ENCODE measurements at places on chromosomes 3 and 15. TPM values are rescaled to one million over a fixed set of nuclear protein-coding genes. Genes with fewer than 3 reads are reported as not detected.

ACTR8 gene
- total RNA-seq: 27.2 TPM

GRCh38 chr3:13584901-13585300, 36.0 kb downstream of the FBLN2 start:
- H3K4me1 ChIP-seq: peaks cover 26% of the 10 kb centered on the region
- H3K36me3 ChIP-seq: no peaks in the 10 kb centered on the region
- H3K4me3 ChIP-seq: no peak overlapping the region
- DNase-seq: no peak

DNA sequence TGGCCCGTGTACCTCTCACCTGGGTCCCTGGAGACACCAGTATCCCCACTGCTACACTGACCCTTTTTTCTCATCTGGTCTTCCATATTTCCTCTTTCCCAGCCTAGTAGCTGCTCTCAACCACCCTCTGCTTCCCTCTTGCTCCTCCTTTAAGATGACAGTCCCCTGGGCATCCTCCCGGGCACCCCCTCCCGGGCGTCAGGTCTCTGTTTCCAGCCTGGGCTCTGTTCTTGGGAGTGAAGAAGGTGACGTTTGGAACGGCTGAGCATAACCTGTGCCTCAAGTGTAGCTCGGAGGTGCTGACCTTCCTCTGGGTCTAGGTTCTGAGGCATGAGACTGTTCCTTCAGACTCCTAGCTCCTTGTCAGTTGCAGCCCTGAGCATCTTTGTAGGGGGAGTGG, 101.2 kb downstream of the VGLL4 start:
- DNase-seq: no peak
- no peak overlapping the region for H3K4me3 ChIP-seq
- H3K27me3 ChIP-seq: no peaks in the 10 kb centered on the region

NDN gene
- total RNA-seq: 168 TPM

PAQR5 gene
- total RNA-seq: 2.1 TPM

DNA sequence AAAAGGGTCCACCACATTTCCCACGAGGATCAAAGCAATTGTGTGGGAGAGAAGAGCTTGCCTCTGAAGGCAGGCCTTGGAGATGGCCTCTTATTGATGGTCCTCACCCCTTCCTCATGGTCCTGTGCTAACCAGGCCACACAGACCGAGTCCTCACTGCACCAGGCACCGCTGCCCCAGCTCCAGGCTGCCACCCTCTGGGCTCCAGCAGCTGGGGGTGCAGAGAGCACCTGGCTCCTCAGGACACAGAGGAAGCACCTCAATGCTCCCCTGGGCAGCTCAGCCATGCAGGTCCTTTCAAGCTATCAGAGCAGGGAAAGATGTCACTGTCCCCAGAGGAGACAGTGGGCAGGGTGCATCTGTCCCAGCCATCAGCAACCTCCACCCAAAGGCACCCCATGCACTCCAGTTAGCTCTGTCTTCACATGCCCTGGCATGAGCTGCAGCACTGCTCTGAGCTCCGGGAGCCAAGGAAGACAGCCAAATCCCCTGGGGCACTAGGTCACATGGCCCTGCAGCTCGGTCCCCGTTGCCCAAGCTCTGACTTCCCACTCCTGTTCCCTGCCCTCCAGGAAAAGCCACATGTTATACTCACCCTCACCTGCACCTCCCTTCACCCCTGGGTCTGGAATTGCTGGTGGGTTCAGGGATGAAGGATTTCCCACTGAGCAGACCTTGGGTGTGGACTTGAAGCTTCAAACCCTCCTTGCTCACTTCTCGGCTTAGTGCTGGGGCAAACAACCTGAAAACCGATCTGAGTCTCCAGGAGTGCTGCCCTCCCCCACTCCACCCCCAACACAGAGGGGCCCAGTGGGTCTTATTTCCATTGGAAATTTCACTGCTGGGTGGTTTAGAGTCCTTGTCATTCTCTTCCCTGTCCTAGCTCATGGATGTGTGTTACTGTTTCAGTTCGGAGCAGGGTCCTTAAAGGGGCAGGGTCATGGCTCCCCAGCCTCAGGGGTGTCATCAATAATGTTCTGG, 32.6 kb downstream of the ALS2CL start:
- peaks cover 17% of the 10 kb centered on the region for H3K4me1 ChIP-seq
- DNase-seq: no peak

CP gene
- 22.3 TPM for total RNA-seq

IQCF5 gene
- not detected for total RNA-seq

GOLGA8G gene
- not detected for total RNA-seq

DNA sequence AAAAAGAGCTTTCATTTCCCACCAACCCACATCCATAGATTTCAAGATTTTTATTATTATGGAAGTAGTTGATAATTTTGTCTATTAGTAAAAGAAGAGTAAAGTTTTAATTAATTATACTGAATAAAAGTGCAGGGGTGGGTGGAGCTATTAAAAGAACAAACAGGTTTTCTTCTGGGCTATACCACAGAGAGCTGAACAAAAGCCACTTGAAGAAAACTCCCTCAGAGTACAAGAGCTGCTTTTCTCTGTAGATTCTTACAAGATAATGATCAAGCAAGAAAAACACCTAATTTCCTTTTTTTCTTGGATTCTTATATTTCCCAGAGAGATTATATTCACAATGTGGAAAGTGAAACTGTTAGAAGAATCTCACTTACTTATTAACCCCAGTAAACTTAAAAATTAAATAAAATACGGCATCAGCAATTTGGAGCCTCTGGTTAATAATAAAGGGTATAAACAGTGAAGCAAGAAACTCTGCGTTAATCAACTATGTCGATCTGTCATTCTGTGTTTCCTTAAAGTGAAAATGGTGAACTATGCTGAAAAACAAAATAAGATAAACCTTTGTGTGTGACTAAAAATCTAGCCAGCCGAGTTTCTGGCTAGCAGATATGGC, 84.9 kb downstream of the THBS1 start:
- no peak overlapping the region for H3K4me3 ChIP-seq
- peaks cover 7% of the 10 kb centered on the region for H3K4me1 ChIP-seq
- no peak overlapping the region for H3K27ac ChIP-seq
- DNase-seq: no peak
- H3K27me3 ChIP-seq: no peaks in the 10 kb centered on the region

BMF gene
- total RNA-seq: 33.9 TPM

P3H2 gene
- 29.7 TPM for total RNA-seq

DNA sequence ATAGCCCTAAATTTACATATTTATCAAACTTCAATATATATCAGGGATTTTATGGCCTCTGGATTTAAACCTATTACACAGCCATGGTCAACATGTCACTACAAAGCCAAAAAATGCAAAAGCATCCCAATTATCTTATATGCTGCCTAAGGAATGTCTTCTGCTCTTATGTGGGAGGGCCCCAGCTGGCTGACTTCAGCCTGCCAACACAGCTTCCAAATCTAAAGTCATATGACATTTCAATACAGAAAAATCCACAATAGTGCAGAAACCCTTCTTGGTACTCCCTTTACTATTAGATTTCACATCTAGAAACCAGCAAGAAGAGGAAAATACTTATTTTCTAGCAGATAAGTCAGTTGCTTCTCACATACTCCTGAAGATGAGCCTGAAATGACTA, 6.4 kb downstream of the PFN2 start:
- H3K27me3 ChIP-seq: no peaks in the 10 kb centered on the region
- H3K4me3 ChIP-seq: no peak overlapping the region
- no peak for DNase-seq

GRCh38 chr3:22322861-22323260, 571.9 kb upstream of the ZNF385D start:
- H3K4me1 ChIP-seq: no peaks in the 10 kb centered on the region
- no peaks in the 10 kb centered on the region for H3K36me3 ChIP-seq
- no peak overlapping the region for H3K27ac ChIP-seq

GRCh38 chr3:46565077-46565476, 1.0 kb downstream of the LRRC2 start:
- DNase-seq: no peak
- H3K4me3 ChIP-seq: no peak overlapping the region
- no peaks in the 10 kb centered on the region for H3K36me3 ChIP-seq
- H3K27ac ChIP-seq: no peak overlapping the region
- peaks cover 6% of the 10 kb centered on the region for H3K4me1 ChIP-seq

SEMA6D gene
- total RNA-seq: 28.1 TPM

DNA sequence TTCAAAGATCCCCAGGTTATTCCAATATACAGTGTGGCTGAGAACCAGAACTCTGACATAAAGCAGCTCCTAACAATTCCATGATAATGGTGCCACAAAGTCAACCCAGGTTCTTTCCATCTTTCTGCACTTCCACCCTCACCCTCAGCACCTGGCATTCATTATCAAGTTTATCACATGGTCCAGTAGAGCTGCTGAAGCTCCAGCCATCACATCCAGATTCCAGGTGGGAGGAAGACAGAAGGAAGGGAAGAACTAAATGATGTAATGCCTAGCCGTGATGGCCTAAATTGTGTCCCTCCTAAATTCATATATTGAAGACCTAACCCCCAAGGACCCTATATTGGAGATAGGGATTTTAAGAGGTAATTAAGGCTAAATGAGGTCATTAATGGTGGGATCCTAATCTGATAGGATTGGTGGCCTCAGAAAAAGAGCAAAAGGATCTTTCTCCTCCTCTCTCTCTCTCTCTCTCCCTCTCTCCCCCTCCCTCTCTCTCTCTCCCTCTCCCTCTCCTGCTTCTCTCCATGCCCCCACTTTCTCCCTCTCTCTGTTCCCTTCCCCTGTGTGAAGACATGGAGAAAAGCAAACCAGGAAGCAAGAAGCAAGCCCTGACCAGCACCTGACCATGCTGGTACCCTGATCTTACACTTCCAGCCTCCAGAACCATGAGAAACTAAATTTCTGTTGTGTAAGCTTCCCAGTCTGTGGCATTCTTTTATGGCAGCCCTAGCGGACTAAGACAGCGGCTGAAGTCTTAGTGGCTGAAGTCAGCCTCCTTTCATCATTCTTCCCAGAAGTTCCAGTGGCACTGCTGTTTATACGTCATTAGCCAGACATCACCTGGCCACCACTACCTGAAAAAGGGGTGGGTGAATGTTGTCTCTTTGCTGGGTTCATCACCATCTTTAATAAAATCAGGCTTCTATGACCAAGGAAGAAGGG, 369.7 kb upstream of the PROK2 start:
- DNase-seq: peak; percentile 60
- peak overlapping the region; percentile 88 for H3K27ac ChIP-seq
- H3K4me3 ChIP-seq: no peak overlapping the region
- H3K4me1 ChIP-seq: peaks cover 39% of the 10 kb centered on the region
- no peaks in the 10 kb centered on the region for H3K36me3 ChIP-seq

- H3K36me3 ChIP-seq: no peaks in the 10 kb centered on the region
- H3K4me1 ChIP-seq: peaks cover 18% of the 10 kb centered on the region
- H3K4me3 ChIP-seq: no peak overlapping the region
- DNase-seq: no peak
- peak overlapping the region; percentile 71 for H3K27ac ChIP-seq
Observed at GRCh38 chr3:72238010-72238691, 453.2 kb upstream of the PROK2 start.

- H3K36me3 ChIP-seq: no peaks in the 10 kb centered on the region
- H3K27me3 ChIP-seq: no peaks in the 10 kb centered on the region
- no peaks in the 10 kb centered on the region for H3K4me1 ChIP-seq
- DNase-seq: no peak
Observed at GRCh38 chr3:152937234-152937633, 102.3 kb downstream of the P2RY1 start.

LRRC15 gene
- not detected for total RNA-seq

- H3K27me3 ChIP-seq: no peaks in the 10 kb centered on the region
- no peaks in the 10 kb centered on the region for H3K36me3 ChIP-seq
- H3K4me3 ChIP-seq: no peak overlapping the region
- no peaks in the 10 kb centered on the region for H3K4me1 ChIP-seq
- no peak for DNase-seq
Observed at GRCh38 chr3:125406070-125406469, 30.9 kb upstream of the ZNF148 start.

- H3K27me3 ChIP-seq: no peaks in the 10 kb centered on the region
- H3K4me1 ChIP-seq: no peaks in the 10 kb centered on the region
- H3K36me3 ChIP-seq: no peaks in the 10 kb centered on the region
- DNase-seq: no peak
Observed at GRCh38 chr3:8348076-8348475, 153.5 kb upstream of the LMCD1 start.

DNA sequence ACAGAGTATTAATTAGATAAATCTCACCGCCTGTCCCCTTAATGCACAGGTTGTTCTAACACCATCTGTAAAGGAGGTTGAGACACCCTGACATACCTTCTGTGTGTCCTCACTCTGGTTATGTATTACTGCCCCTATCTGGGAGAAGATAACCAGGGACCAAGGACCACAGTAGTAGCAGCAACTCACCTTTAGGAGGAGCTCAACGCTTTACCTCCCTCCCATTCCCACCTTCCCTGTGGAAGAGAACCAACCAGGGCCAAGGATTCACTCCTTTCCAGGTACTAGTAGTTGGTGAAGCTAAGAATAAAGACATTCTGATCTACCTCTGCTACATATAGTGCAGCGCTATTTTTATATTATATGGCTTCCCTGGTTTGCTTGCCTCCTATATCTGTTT, 232.6 kb downstream of the MEX3B start:
- H3K27me3 ChIP-seq: no peaks in the 10 kb centered on the region
- H3K4me1 ChIP-seq: no peaks in the 10 kb centered on the region
- no peak overlapping the region for H3K27ac ChIP-seq
- no peaks in the 10 kb centered on the region for H3K36me3 ChIP-seq
- no peak overlapping the region for H3K4me3 ChIP-seq

GOLGA8T gene
- total RNA-seq: not detected

GRCh38 chr3:31947671-31948091, 33.4 kb downstream of the OSBPL10 start:
- no peaks in the 10 kb centered on the region for H3K36me3 ChIP-seq
- H3K4me1 ChIP-seq: peaks cover 4% of the 10 kb centered on the region
- no peaks in the 10 kb centered on the region for H3K27me3 ChIP-seq

DNA sequence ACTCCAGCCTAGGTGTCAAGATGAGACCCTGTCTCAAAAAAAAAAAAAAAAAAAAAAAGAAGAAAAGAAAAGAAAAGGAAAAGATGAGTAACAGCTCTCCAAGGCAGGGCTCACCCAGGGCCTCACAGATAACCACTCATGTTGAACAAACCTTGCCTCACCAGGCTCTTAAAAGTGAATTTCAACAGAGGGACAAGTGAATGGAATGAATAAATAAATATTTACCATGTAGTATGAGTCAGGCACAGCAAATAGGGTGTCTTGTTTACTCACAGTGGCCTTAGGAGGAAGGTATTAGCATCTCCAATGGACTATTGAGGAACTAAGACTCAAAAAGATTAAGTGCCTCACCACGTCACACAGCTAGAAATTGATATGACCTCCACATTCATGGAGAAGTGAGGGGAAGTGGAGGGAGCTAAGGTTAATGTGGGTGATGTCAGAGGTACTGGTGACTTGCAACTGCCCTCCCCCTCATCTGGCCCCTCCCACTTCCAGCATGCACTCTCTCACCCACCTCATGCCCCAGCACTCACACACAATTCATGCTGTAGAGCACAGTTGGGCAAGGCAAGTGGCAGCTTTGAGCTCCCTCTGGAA, 255.5 kb downstream of the UACA start:
- H3K4me3 ChIP-seq: no peak overlapping the region
- peak overlapping the region; percentile 78 for H3K27ac ChIP-seq
- peaks cover 25% of the 10 kb centered on the region for H3K4me1 ChIP-seq
- H3K27me3 ChIP-seq: no peaks in the 10 kb centered on the region
- DNase-seq: peak; percentile 80

Measured in hepatocyte (in vitro differentiated cells).